ENCODE measurements at places on chromosomes 2 and 18.
A peak's percentile ranks its signal among the peaks of the same experiment; 100 is the strongest.

- DNase-seq, result no peak
These were observed 66.7 kb upstream of the RPL31 start for GRCh38 chr2:100935372-100935752.

DNA sequence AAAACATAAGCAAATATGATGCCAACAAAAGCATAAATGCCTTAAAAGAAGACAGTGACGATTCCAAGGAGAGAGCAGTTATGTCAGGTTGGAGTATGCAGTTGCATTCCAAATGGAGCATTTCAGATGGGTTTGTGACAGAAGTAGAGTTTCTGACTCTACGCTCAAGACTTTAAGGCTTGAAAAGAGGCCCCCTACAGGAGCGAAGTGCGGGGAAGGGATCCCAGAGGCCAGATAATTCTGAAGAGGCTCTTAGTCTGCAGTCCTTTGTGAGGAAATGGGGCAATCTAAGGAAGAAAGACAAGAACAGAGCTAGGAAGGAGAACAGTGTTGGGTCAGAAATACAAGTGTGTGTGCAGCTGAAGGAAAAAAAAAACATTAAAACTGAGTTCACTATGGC lies 95.5 kb downstream of the ZNF521 start:
- DNase-seq, result no peak

DNA sequence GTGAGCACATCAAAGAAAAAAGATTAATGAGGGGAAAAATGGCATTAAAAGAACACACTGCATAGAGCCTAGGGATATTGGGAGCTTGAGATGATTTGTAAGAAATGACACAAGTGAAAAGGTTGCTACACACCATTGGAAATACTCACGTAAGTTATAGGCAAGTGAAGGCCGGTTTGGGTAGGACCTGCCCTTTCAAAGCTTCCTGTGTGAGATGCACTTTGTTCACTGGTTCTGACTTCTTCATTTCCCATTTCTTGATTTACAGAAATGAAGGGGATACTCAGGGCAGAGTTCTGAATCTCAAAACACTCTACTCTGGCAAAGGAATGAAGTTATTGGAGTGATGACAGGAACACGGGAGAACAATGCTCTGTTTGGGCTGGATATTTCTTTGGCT lies at the start of gene IL18RAP:
TSS of gene IL18RAP (plus strand) at position 251 of the 400 bp plus-strand sequence. CDS start at position 369, 118 bp downstream.
- no peak for DNase-seq

- no peak for DNase-seq
These were observed 909 bp downstream of the NFATC1 start for GRCh38 chr18:79396431-79397246.

DNA sequence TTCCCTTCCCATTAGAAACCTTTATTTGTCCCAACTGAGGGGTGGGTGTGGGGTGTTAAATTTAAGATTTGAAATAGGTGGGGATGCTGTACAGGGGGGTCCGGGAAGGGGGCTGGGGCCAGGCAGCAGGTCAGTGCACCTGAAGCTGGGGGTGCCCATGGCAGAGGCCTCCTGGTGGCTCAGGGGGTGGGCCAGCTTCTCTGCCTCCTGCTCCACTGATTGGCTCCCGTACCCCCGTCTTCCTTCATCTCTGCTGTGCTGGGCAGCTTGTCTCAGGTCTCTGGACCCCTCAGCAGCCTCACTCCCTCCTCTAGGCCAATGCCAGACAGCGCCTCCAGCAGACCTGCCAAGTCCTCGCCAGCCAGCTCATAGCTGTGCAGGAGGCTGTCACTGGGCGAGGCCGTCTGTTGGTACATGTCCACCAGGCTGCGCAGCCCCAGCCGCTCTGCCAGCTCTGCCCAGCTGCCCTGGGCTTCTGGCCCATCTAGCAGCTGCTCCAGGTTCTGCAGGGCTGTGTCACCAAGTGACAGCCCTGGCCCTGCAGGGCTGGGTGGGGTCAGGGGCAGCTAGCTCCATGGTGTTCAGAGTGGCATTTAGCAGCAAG lies 2.0 kb upstream of the ANKRD62 start:
- DNase-seq, result no peak

DNA sequence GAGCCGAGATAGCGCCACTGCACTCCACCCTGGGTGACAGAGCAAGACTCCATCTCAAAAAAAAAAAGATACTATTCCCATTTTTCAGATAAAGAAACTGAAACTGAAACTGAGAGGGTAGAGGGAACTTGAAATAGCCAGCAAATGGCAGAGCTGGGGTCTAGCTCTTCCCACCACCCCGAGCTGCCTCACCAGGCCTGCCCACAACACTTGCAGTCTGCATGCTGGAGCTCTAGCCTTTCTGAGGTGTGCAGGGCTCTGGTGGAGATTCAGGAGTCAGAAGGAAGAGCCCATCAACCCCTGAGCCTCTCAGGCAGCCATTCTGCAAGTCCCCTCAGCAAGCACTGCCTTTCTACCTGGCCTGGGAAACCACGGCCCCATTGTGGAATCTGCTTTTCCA lies 14.3 kb downstream of the EDAR start:
- DNase-seq, result no peak

DNA sequence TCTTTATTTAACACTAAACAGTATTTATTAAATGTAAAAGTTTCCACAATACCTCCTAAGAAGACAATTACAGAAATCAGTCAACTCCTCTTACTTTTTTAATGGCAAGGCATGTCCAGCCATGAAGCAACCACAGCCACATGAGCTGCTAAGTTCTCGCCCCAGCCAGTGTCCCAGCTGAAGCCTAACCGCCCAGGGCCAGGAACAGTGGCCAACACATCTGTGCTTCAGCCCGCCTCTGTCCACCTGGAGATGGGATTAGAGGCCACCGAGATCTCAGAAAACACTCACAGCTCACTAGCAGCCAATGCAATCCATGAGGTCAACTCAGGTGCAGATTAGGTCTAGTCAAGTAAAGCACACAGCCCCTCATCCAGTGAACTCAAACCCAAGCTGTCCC lies 40.2 kb downstream of the PID1 start:
- no peak for DNase-seq

DNA sequence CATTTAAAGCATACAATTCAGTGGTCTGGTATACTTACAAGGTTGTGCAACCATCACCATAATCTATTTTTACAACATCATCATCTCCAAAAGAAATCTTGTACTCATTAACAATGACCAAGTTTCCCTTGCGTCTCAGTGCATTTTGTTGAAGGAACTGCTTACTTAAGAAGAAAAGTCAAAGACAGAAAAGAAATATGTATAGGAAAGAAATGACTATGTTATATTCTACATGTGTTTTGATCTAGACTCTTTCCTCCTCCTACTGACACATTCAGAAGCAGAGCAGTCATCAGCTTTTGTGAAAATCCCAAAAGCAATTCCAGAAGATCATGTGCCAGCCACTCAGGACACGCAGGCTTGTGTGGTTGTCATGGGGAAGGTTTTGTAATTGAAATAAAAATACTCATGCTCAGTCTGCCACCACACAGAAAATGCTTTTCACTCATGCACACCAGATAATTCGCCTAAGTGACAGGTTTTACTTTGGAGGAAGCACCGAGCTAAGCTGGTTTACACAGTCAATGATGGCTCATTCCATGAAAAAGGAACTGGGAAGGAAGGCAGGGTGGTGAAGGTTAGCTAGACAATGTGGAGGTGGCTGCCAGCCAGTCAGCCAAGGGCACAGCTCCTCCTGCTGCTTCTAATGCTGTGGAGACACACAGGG lies 158.5 kb upstream of the REV1 start:
- no peak for DNase-seq

GRCh38 chr18:52395146-52395852 lies 55.3 kb downstream of the DCC start:
- no peak for DNase-seq

DNA sequence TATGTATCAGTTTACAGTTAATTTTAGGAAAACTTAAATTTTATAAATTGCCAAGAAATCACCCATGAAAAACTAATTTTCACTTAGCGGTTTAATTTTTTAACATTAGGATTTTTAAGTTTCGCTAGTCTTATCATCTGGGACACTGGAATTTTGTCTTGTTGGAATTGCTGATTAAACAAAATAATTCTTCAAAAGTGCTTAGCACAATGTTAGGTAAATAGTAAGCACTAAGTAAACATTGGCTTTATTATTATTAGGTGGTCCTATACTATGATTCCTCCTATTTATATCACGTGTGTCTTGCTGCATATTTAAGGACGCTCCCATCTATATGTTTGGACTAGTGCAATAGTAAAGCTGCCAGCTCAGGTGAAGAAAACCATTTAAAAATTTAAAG lies 54.6 kb upstream of the MAP4K3 start:
- no peak for DNase-seq

DNA sequence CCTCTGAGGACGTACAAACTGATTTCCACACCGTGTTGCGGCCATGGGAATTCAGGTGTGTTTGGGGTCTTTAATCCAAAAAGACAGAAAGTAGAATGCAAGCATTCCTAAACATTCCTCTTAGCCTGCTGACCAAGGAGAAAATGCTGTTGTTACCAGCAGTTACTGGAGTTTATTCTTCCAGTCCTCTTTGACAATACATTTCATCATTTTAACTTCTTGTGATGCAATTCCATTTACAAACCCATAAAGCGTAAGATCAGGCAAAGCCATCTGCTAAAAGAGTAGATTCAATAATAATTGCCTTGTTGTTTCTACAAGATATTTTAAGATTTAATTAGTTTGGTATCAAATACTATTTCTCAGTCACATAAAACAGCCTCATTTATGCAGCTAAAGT lies 32.7 kb downstream of the SPIRE1 start:
- no peak for DNase-seq

DNA sequence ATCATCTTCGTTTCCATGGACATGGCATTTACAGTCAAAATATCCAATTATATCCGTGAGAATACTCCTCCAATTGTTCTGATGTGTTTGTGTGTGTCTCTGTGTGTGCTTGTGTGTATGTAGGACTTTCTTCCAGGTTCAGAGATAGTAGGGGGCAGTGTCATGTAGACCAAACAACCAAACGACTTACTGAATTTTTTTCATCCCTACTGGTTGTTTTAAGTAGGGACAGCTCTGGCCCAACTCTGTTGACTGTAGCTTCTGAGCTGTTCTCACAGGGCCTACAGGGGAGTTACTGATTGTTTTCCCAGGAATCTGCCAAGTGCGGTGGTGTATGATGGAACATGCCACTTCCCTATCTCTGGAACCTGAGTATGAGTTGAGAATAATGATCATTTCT lies 69.6 kb downstream of the ETAA1 start:
- DNase-seq, result no peak

DNA sequence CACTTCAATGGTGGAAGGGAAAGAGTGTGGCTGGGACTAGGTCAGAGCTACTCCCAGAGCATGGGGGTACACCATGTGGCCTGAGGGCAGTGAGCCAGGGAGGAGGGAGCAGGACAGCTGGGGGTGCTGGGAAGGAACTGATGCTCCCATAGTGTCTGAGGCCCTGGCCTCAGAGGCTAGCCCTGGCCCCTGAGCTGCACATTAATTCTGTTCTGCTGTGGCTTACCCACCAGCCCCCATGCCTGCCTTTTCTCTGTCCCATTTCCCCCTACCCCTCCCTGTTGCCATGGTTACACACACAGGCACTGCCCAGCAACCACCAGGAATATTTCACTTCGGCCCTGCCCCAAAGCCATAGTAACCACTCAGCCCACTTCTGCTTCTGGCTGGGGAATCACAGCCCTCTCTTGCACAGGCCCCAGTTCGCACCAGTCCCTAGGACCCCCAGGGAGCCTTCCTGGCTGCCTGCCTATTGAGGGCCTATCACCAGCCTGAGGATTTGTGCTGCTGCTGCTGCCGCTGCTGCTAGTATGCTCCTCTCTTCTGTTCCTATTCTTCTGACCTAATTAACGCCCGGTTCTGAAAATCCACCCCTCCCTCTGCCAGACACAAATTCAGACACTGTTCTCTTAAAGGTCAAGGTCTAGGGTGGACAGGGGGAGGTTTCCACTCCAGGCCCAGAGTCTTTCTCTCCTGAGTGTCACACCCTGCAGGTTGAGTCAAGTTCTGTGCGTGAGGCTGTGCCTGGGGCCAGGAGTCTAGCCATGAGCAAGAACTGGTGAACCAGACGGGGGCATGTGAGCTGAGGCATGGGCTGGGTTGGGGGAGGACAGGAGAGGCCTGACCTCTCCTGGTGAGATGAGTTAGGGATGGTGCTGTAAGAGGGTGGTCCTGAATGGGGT lies 87.1 kb upstream of the MCFD2 start:
- DNase-seq, result peak; percentile 37

DNA sequence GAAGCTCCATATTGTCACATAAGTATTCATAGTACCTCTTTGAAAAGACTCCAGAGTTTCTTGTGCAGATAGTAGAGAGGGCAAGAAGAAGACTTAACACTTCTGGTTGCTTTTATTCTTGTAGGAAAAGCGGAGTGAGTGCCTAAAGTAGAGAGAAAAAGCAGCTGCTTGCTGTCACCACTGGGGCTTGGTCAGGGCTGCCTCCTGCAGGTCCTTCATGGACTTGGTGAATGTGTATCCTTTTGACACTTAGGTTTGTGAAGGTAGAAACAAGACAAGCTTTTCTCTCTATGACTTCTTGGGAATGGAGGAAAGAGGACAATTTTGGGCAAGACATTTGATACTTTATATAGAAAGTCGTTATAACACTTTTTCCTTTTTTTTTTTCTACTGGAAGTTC lies 312.8 kb upstream of the FANCL start:
- DNase-seq, result no peak

DNA sequence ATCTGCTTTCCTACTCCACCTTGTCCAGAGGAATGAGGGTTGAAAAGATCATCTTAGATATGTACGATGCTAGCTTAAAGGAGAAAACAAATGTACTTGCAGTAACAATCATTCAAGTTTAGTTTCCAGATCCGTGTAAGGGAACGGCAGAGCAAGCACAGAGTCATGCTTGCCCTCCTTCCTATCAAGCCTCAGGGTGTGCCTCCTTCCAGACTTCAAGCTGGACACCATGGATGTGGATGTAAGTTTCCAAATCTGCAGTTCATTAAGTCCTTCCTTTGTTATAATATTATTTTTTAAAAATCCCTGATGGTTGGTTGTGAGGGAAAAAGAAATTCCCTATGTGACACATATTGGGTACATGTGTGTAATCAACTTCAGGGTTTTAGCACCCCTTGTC lies 238.9 kb upstream of the NT5C1B start:
- DNase-seq, result no peak

GRCh38 chr2:220660277-220661145 lies 911.6 kb downstream of the EPHA4 start:
- DNase-seq, result no peak

GRCh38 chr2:8462899-8463648 lies 218.8 kb upstream of the ID2 start:
- no peak for DNase-seq

- no peak for DNase-seq
These were observed 7.6 kb upstream of the SERPINB12 start for GRCh38 chr18:63534615-63535014.

GRCh38 chr18:72630991-72631390 lies 86.8 kb upstream of the CBLN2 start:
- no peak for DNase-seq

DNA sequence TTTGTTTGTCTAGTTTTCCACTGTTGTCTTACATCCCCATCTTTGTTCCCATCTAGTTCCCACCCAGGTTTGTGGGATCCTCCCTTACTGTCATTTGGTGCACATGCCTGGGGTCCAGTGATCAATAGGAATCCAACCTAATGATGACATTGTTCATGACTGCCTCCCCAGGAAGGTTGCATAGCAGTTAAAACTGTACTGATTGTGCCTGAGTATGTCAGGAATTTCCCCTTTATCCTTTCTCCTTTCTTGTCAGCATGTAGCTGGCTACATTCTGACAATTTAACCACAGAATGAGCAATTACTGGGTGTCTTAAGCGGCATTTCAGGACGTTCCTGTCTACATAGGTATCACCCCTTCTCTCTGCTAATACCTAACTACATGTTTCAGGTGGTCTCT lies 653.0 kb downstream of the CNTNAP5 start:
- DNase-seq, result no peak

GRCh38 chr2:86082756-86083155 lies 22.9 kb downstream of the POLR1A start:
- DNase-seq, result no peak

All from CD4-positive, alpha-beta T cell treated with Interleukin-1 beta for 1 hour (primary cell).